GM23248 (cell line): ENCODE measurements at places on chromosomes 7 and 10. TPM values are rescaled to one million over a fixed set of nuclear protein-coding genes. Genes with fewer than 3 reads are reported as not detected.

HYAL4 gene
- total RNA-seq, result not detected in 2 replicates

OLAH gene
- total RNA-seq, result not detected in 2 replicates

GRM8 gene
- total RNA-seq, result not detected in 2 replicates

CFAP58 gene
- under 0.01 and 0.22 TPM in 2 replicates for total RNA-seq

TMEM176B gene
- total RNA-seq, result not detected in 2 replicates

RNF148 gene
- 0.25 TPM in 1 of 2 replicates, not detected in the other for total RNA-seq

MSRB2 gene
- total RNA-seq, result 25.0 and 35.0 TPM in 2 replicates

AKR1E2 gene
- total RNA-seq, result 14.3 and 16.0 TPM in 2 replicates

FAM25A gene
- not detected in 2 replicates for total RNA-seq

CDHR3 gene
- total RNA-seq, result 2.6 and 3.3 TPM in 2 replicates

CLCN1 gene
- total RNA-seq, result not detected in 2 replicates

HOXA6 gene
- total RNA-seq, result 0.51 and 3.2 TPM in 2 replicates

BAMBI gene
- 0.76 and 1.8 TPM in 2 replicates for total RNA-seq

CYP26C1 gene
- total RNA-seq, result not detected in 2 replicates

SMIM30 gene
- total RNA-seq, result 60.3 and 63.9 TPM in 2 replicates

HTR5A gene
- not detected in 2 replicates for total RNA-seq

MYOF gene
- 256 and 261 TPM in 2 replicates for total RNA-seq

DNAH11 gene
- 0.51 and 3.1 TPM in 2 replicates for total RNA-seq

GHITM gene
- 203 and 205 TPM in 2 replicates for total RNA-seq

CYP2C8 gene
- total RNA-seq, result not detected in 2 replicates

SEMA3E gene
- 0.32 and 1.6 TPM in 2 replicates for total RNA-seq

AMZ1 gene
- 3.4 and 4.4 TPM in 2 replicates for total RNA-seq

GSAP gene
- 4.3 and 5.2 TPM in 2 replicates for total RNA-seq

ZPBP gene
- total RNA-seq, result not detected in 2 replicates

RSPH10B2 gene
- total RNA-seq, result 0.76 TPM in 1 of 2 replicates, not detected in the other

TFR2 gene
- 0.11 and 0.51 TPM in 2 replicates for total RNA-seq

PLAU gene
- 13.3 and 13.8 TPM in 2 replicates for total RNA-seq

TAS2R5 gene
- total RNA-seq, result not detected in 2 replicates

C10orf95 gene
- total RNA-seq, result not detected in 2 replicates

BICC1 gene
- 80.5 and 86.8 TPM in 2 replicates for total RNA-seq

DMBT1 gene
- total RNA-seq, result not detected in 2 replicates

PLEKHS1 gene
- 0.38 TPM in 1 of 2 replicates, not detected in the other for total RNA-seq
